ENCODE measurements at places on chromosomes 1 and 21. TPM values are rescaled to one million over a fixed set of nuclear protein-coding genes. Genes with fewer than 3 reads are reported as not detected.

The CFHR2 gene
- total RNA-seq: not detected

GRCh38 chr1:94335950-94336349 is 82.2 kb upstream of the ABCD3 start:
- peaks cover 8% of the 10 kb centered on the region for H3K4me1 ChIP-seq
- DNase-seq: peak; percentile 48
- peaks cover 2% of the 10 kb centered on the region for H3K27me3 ChIP-seq
- no peak overlapping the region for H3K4me3 ChIP-seq
- H3K36me3 ChIP-seq: no peaks in the 10 kb centered on the region

GRCh38 chr1:164588516-164589341 is 29.7 kb downstream of the PBX1 start:
- peak overlapping the region; percentile 64 for H3K4me3 ChIP-seq
- H3K27me3 ChIP-seq: no peaks in the 10 kb centered on the region
- DNase-seq: peak; percentile 66
- peak overlapping the region; percentile 99 for H3K27ac ChIP-seq
- peaks cover 99% of the 10 kb centered on the region for H3K4me1 ChIP-seq

The LENEP gene
- total RNA-seq: 0.48 TPM

GRCh38 chr1:194215448-194215847 is 1029.0 kb upstream of the B3GALT2 start:
- no peaks in the 10 kb centered on the region for H3K36me3 ChIP-seq
- H3K27ac ChIP-seq: no peak overlapping the region
- no peak for DNase-seq

- H3K4me1 ChIP-seq: peaks cover 59% of the 10 kb centered on the region
- no peak overlapping the region for H3K27ac ChIP-seq
- no peaks in the 10 kb centered on the region for H3K36me3 ChIP-seq
Observed at GRCh38 chr1:60895701-60896100, 186.7 kb upstream of the NFIA start.

The SV2A gene
- 47.1 TPM for total RNA-seq

DNA sequence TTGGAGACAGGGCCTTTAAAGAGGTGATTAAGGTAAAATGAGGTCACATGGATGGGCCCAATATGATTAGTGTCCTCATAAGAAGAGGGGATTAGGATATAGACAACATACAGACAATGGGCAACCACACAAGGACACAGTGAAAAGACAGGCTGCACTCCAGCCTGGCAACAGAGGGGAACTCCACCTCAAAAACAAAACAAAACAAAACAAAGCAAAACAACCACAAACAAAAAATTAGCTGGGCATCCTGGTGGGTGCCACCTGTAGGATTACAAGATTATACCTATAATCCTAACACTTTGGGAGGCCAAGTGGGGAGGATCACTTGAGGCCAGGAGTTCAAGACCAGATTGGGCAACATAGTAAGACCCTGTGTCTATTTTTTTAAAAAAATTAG is 4.8 kb upstream of the MDM4 start:
- no peak overlapping the region for H3K27ac ChIP-seq
- DNase-seq: no peak
- 0 out of 2 replicates have a peak, but pooled peaks cover 3% of the 10 kb centered on the region for H3K4me1 ChIP-seq
- peaks cover 3% of the 10 kb centered on the region for H3K27me3 ChIP-seq
- H3K4me3 ChIP-seq: no peak overlapping the region

The OR2T1 gene
- not detected for total RNA-seq

The MPZ gene
- total RNA-seq: 3.2 TPM

GRCh38 chr1:98669355-98670296 is 8.1 kb downstream of the SNX7 start:
- peaks cover 3% of the 10 kb centered on the region for H3K4me1 ChIP-seq
- no peak for DNase-seq
- H3K27ac ChIP-seq: no peak overlapping the region

The GPN2 gene
- total RNA-seq: 31.7 TPM

DNA sequence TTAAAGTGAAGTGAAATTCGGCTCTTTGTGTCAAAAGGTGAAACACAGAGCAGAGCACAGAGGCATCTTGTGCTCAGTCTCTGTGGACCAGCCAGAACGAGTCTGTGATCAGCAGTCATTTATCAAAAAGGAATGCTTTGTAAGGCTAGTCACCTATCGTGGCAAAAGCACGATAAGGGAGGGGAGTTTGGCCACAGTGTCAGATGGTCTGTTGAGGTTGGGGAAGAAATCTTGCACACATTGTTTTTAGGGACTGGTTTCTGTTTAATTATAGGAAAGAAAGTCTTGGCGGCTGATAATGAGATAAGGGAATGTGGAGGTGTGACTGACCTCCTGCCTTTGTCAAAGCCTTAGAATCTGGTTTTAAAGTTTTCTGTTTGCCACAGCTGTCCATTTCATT is 58.2 kb upstream of the KIAA1614 start:
- DNase-seq: no peak
- H3K27me3 ChIP-seq: no peaks in the 10 kb centered on the region
- peaks cover 2% of the 10 kb centered on the region for H3K36me3 ChIP-seq
- H3K4me3 ChIP-seq: no peak overlapping the region
- peaks cover 28% of the 10 kb centered on the region for H3K4me1 ChIP-seq

The RIMS3 gene
- 19.9 TPM for total RNA-seq

DNA sequence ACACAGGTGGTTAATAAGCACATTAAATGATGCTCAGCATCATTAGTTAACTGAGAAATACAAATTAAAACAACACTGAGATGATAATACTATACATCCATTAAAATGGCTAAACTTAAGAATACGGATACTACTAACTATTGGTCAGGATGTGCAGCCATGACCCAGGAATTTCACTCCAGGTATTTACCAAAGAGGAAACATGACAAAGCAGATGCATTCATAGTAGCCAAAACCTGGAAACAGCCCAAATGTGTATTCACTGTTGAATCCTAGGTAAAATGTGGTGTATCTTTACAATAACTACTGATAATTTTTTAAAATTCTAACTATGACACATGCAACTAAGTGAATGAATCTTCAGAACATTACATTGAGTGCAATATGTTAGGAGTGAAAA is 73.0 kb downstream of the PTPRC start:
- no peak overlapping the region for H3K27ac ChIP-seq
- no peaks in the 10 kb centered on the region for H3K27me3 ChIP-seq
- H3K36me3 ChIP-seq: peaks cover 4% of the 10 kb centered on the region
- H3K4me3 ChIP-seq: no peak overlapping the region
- H3K4me1 ChIP-seq: peaks cover 10% of the 10 kb centered on the region

The RAP1A gene
- 27.4 TPM for total RNA-seq

The SLC9C2 gene
- not detected for total RNA-seq

The DNM3 gene
- 1.9 TPM for total RNA-seq

GRCh38 chr1:172820475-172821158 is 161.7 kb downstream of the FASLG start:
- no peaks in the 10 kb centered on the region for H3K4me1 ChIP-seq
- no peak overlapping the region for H3K4me3 ChIP-seq
- no peak for DNase-seq
- H3K27me3 ChIP-seq: no peaks in the 10 kb centered on the region

- no peak for DNase-seq
- no peaks in the 10 kb centered on the region for H3K36me3 ChIP-seq
- no peaks in the 10 kb centered on the region for H3K27me3 ChIP-seq
- peaks cover 2% of the 10 kb centered on the region for H3K4me1 ChIP-seq
Observed at GRCh38 chr1:29392486-29393450, 156.4 kb downstream of the PTPRU start.

DNA sequence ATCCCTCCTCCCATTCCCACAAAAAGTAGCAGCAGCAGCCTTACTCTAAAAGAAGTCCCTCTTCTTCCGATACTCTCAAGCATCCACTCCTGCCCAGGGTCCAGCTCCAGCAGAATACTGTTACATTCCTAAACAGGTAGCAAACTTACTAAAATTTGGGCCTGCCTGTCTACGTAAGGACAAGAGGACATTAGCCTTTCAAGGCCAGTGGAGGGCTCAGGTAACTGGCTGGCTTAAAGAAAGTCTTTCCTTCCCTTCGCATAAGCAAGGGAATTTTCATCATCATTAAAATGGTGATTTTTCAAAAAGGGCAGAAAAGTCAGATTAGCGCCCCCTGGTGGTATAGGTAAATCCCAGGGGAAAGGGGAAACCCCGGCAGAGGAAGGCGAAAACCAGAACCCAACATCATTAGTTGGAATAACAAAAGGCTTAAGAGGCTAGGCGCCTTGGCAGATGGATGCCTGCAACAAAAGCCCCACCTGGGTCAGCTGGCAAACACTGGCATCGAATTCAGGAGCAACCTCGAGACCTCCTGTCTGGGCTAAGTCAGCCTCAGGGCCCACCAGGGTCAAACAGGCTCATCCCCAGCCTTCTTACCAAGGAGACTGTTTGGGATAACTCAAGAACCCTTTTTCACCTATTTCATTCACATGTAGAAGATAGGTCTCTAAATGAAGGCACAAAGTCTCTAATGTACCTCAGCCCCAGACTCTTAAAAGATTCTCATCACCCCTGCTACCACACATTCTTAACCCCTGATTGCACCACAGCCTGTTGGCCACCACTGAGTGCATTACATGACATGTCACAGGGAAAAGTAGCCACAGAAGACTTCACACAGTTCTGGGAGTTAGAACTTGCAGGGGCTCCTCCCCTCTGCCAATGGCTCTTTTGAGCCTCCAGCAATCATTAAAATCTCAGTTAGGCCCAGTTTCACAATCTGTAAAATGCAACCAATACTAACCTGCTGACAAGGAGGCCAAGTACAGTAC is 36.7 kb downstream of the ERI3 start:
- peaks cover 26% of the 10 kb centered on the region for H3K36me3 ChIP-seq
- DNase-seq: peak; percentile 69
- H3K27ac ChIP-seq: peak overlapping the region; percentile 55
- H3K4me1 ChIP-seq: peaks cover 22% of the 10 kb centered on the region
- H3K4me3 ChIP-seq: no peak overlapping the region
- H3K27me3 ChIP-seq: no peaks in the 10 kb centered on the region

- no peaks in the 10 kb centered on the region for H3K4me1 ChIP-seq
- no peaks in the 10 kb centered on the region for H3K27me3 ChIP-seq
- no peak overlapping the region for H3K27ac ChIP-seq
- H3K36me3 ChIP-seq: peaks cover 10% of the 10 kb centered on the region
- no peak for DNase-seq
Observed at GRCh38 chr1:87914396-87914795, 585.7 kb downstream of the LMO4 start.

GRCh38 chr1:225418598-225418997 is 9.2 kb downstream of the LBR start:
- H3K4me3 ChIP-seq: no peak overlapping the region
- no peaks in the 10 kb centered on the region for H3K27me3 ChIP-seq
- DNase-seq: no peak

The E2F2 gene
- 5.4 TPM for total RNA-seq

The UBE2U gene
- not detected for total RNA-seq

GRCh38 chr1:202247104-202247503 is 53.5 kb downstream of the LGR6 start:
- H3K27me3 ChIP-seq: peaks cover 9% of the 10 kb centered on the region
- peaks cover 11% of the 10 kb centered on the region for H3K4me1 ChIP-seq
- H3K36me3 ChIP-seq: no peaks in the 10 kb centered on the region
- no peak for DNase-seq
- no peak overlapping the region for H3K4me3 ChIP-seq

The TTC34 gene
- 0.44 TPM for total RNA-seq

The PGBD5 gene
- total RNA-seq: 16.7 TPM

DNA sequence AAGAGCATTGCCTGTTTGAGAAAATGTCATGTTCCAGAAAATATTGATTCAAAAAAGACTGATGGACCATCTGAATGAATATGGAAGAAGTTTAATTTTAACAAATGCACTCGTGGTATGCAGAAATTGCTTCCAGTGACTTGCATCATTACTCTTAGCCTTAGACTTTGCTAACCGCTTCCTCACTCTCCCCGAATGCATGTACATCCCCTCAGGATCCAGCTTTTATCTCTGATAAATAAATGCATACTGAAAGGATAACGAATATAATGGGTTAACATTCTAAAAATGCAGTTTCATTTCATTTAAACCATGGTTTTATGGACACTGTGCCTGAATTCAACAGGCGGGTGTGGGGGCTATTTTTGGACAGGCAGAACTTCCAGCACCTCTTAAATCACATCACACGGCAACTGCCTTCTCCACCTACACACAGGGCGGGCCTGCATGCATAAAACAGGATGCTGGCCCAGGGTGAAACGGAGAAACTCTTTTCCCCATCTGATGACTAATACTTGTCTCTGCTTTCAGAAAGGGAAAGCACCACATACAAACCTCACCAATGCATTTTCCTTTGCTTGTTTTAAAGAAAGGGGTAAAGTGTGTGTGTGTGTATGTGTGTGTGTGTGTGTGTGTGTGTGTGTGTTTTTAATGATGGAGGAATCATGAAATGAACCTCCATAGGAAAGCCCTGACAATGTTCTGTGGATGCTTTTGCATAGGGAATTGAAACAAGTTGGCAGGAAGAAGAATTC is 48.7 kb downstream of the SPAG17 start:
- H3K27me3 ChIP-seq: no peaks in the 10 kb centered on the region
- no peak overlapping the region for H3K27ac ChIP-seq
- peaks cover 6% of the 10 kb centered on the region for H3K36me3 ChIP-seq
- H3K4me1 ChIP-seq: peaks cover 28% of the 10 kb centered on the region
- H3K4me3 ChIP-seq: no peak overlapping the region

- no peak overlapping the region for H3K4me3 ChIP-seq
- H3K27me3 ChIP-seq: no peaks in the 10 kb centered on the region
- no peak overlapping the region for H3K27ac ChIP-seq
- peaks cover 13% of the 10 kb centered on the region for H3K36me3 ChIP-seq
- H3K4me1 ChIP-seq: no peaks in the 10 kb centered on the region
Observed at GRCh38 chr1:246591047-246591446, 24.8 kb downstream of the CNST start.

The TLCD4 gene
- 3.5 TPM for total RNA-seq

GRCh38 chr21:33047231-33047630 is 21.5 kb downstream of the OLIG2 start:
- H3K4me3 ChIP-seq: no peak overlapping the region
- H3K27ac ChIP-seq: no peak overlapping the region
- H3K36me3 ChIP-seq: no peaks in the 10 kb centered on the region
- peaks cover 15% of the 10 kb centered on the region for H3K4me1 ChIP-seq
- peaks cover 16% of the 10 kb centered on the region for H3K27me3 ChIP-seq

The TRIM17 gene
- 2.7 TPM for total RNA-seq

- DNase-seq: no peak
- H3K4me1 ChIP-seq: peaks cover under 1% of the 10 kb centered on the region
- no peak overlapping the region for H3K27ac ChIP-seq
- no peaks in the 10 kb centered on the region for H3K27me3 ChIP-seq
- peaks cover 26% of the 10 kb centered on the region for H3K36me3 ChIP-seq
Observed at GRCh38 chr1:230317823-230318819, 108.0 kb downstream of the PGBD5 start.

The TNFSF4 gene
- 0.48 TPM for total RNA-seq

The CCDC185 gene
- total RNA-seq: not detected

The BRDT gene
- total RNA-seq: 0.13 TPM

The CNR2 gene
- not detected for total RNA-seq

The HRNR gene
- total RNA-seq: not detected

Measured in WTC11 (cell line).